ENCODE measurements at places on chromosomes 16 and 17.
A peak's percentile ranks its signal among the peaks of the same experiment; 100 is the strongest.

GRCh38 chr16:81263470-81264220, 25.2 kb downstream of the BCO1 start:
- no peak for DNase-seq

- DNase-seq = no peak
These were observed 11.9 kb downstream of the SEC14L5 start for GRCh38 chr16:4970010-4970409.

GRCh38 chr16:48011878-48012658, 143.7 kb downstream of the ABCC12 start:
- no peak for DNase-seq

DNA sequence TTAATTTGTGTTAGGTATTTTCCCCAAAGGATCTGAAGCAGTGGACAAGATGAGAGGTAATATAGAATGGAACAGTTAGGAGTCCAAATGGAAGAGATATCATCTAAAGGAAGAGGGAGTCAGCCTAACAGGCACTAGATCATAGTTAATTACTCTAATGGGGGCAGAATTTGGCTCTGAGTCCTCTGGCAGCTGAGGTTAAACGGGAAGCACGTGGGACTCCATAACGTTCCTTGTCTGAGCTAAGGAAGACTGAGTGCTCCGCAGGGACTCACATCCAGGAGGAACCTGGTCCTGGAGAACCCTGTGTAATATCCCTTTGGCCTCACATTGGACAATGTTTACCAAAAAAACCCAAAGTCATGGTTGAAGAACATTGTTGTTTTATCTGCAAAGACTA, 46.6 kb upstream of the TEX2 start:
- no peak for DNase-seq

GRCh38 chr17:50047488-50048126, 8.3 kb upstream of the ITGA3 start:
- DNase-seq = no peak

GRCh38 chr16:11091021-11091785, 146.8 kb downstream of the CLEC16A start:
- DNase-seq = no peak

DNA sequence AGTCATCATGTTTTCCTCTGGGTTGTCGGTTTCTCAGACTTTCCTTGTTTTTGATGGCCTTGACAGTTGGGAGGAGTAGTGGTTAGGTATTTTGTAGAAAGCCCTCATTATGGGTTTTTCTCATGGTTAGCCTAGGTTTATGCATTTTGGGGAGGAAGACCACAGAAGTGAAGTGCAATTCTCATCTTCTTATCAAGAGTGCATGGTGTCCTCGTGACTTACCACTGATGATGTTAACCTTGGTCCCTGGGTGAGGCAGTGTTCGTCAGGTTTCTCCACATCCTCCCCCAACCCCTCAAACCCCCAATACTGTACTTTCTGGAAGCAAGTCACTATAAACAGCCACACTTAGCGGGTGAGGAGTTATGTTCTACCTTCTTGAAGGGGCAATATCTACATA, 42.3 kb downstream of the BPTF start:
- no peak for DNase-seq

- DNase-seq = no peak
These were observed 184.1 kb upstream of the ZFHX3 start for GRCh38 chr16:73231944-73232554.

- DNase-seq = no peak
These were observed 3.3 kb downstream of the DUS1L start for GRCh38 chr17:82062076-82062983.

GRCh38 chr17:53792451-53792850, 30.3 kb upstream of the KIF2B start:
- no peak for DNase-seq

DNA sequence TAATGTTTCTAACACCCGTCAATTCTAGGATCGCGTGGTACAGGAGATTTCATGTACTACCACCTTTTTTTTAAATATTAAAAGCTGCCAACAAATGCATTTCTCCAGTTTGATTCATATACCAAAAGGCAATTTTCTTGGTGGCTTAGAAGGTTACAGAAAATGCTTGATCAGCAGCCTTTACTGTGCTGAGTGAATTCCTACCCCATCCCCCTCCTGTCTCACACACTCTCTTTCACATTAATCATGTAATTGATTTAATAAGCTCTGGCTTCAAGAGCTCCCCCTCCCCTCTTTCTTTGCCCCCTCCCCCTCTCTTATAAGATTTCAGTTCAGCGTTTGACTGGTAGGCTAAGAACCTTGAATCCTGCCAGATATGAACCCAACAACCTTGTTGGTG, 110.5 kb downstream of the RBFOX1 start:
- no peak for DNase-seq

GRCh38 chr16:66416136-66416535, 11.0 kb upstream of the BEAN1 start:
- no peak for DNase-seq

DNA sequence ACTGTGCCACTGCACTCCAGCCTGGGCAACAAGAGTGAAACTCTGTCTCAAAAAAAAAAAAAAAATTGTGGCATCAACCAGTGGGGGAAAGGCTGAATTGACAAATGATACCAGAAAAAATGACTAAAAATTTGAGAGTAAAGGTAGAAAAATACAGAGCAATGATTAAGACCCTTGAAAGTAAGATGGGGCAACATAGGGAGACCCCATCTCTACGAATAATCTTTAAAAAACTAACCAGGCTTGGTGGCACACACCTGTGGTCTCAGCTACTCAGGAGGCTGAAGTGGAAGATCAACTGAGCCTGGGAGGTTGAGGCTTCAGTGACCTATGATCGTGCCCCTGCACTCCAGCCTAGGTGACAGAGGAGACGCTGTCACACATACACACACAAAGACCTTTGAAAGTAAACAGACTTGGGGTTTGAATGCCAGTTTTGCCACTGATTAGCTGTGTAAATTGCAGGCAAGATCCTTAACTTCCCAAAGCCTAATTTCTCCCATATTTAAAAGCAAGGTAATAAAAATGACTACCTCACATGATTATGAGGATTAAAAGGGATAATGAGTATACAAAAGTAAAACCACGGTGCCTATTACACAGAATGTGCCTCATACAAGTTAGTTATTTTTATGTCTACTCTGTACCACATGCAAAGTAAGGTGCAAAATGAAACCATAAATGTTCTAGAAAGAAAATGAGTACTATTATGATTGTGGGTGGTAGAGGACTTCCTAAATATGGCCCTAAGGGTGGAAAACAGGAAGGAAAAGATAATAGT, 21.7 kb upstream of the PAFAH1B1 start:
- DNase-seq = no peak

GRCh38 chr16:15887283-15887682, 1.1 kb downstream of the CEP20 start:
- DNase-seq = no peak

GRCh38 chr17:29155227-29155965, 24.8 kb downstream of the MYO18A start:
- peak; percentile 73 for DNase-seq

GRCh38 chr17:14321980-14322776, 21.3 kb downstream of the HS3ST3B1 start:
- DNase-seq = no peak

- no peak for DNase-seq
These were observed 6.2 kb downstream of the ENGASE start for GRCh38 chr17:79080761-79081290.

DNA sequence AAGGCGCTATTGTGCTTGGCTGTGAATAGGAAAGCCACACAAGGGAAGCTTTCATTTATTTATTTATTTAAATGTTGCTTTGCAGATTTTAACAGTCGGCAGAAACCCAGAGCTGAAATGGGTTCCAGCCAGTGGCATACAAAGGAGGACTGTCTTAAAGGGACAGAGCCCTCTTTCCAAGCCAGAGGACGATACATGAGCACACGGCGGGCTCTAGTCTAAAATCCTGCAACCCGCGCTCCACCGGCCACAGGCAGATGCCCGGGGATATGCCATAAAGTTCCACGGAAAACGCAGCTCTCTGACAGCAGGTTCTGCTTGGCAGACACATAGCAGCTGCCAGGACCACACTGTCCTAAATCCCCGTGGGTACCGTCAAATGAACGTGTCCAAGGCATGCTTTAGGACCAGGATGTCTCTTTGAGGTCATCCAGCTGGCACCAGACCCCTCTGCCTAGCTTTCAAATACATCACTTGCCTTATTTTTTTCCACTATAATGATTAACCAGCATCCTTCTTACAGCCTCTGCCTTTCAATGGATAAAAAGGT, 64.6 kb downstream of the CYTH1 start:
- DNase-seq = no peak

GRCh38 chr17:81831563-81831956, 1.5 kb downstream of the MCRIP1 start:
- DNase-seq = peak; percentile 29

GRCh38 chr17:77472468-77473310, 331.9 kb downstream of the SEC14L1 start:
- DNase-seq = peak; percentile 37

DNA sequence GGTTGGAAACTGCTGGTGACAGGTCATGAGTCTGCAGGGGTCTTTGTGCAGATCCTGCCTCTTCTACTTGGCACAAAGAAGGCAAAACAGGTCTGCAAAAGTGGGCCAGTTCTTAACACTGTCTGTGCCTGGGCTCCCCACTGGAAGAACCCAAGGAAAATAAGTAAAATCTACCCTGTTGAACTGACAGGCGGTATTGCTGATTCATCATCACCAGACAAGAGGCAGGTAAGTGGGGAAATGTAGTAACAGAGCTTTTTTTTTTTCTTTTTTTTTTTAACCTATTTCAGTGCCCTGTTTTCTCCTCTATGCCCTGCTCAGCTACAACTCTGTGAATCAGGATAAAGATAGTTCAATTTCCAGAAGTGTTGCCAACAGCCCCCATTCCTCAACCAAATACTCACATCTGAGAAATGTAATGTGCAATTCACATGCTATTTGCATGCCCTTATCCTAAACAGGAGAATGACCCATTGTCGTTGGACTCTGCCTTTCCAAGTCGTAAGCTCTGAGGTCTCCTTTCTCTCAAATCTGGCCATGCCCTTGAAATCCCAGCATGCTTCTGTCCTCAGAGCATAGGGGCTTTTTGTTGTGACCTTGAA, 237.0 kb downstream of the SOX9 start:
- no peak for DNase-seq

DNA sequence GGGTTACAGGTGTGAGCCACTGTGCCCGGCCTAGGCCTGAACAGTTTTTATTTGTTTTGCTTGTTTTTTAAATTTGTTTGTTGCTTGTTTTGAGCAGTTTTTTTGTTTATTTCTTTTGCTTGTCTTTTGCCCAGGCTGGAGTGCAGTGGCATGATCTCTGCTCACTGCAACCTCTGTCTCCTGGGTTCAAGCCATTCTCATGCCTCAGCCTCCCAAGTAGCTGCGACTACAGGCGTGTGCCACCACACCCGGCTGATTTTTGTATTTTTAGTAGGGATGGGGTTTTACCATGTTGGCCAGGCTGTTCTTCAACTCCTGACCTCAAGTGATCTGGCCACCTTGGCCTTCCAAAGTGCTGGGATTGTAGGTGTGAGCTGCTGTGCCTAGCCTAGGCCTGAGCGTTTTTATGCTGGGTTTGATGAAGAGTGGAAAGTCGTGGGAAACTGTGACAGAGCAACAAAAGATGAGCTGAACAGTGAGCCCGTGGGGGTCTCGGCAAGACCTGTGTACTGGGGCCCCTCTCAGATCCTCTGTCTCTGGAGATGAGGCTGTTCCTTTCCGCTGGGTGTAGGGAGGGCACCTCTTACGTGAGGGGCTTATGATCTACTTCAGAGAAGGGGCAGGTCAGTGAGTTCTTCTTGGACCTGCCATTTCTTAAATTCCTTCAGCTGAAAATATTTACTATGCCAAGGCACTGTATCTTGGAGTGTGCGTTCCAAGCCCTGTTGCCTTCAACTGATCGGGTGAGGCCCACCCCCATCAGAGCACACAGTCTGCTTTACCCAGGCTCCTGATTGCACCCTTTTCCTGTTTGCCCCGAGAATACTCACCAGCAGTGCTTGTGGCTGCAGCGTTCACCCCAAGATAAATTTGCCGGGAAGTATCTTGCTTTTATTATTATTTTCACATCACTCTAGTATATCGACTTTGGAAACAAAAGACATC, 322.1 kb downstream of the SEC14L1 start:
- DNase-seq = no peak

DNA sequence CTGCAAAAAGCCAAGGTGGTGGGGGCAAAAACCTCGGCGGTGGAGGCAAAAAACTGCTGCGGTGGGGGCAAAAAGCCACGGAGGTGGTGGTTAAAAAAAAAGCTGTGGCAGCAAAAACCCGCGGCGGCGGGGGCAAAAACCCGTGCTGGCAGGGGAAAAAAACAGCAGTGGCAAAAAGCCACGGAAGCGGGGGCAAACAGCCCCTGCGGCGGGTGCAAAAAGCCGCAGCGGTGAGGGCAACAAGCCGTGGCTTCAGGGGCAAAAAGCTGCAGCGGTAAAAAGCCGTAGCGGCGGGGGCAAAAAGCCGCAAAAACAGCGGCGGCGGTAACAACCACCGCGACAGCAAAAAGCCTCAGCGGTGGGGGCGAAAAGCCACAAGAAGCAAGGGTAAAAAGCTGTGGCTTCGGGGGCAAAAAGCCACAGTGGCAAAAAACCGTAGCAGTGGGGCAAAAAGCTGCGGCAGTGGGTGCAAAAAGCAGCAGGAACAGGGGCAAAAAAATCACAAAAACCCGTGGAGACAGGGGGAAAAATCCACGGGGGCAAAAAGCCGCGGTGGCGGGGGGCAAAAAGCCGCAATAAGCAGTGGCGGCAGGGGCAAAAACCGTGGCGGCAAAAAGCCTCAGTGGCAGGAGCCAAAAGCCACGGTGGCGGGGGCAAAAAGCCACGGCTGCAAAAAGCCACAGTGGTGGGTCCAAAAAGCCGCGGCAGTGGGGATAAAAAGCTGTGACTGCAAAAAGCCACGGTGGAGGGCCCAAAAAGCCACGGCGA, 193.7 kb downstream of the SHCBP1 start:
- no peak for DNase-seq

DNA sequence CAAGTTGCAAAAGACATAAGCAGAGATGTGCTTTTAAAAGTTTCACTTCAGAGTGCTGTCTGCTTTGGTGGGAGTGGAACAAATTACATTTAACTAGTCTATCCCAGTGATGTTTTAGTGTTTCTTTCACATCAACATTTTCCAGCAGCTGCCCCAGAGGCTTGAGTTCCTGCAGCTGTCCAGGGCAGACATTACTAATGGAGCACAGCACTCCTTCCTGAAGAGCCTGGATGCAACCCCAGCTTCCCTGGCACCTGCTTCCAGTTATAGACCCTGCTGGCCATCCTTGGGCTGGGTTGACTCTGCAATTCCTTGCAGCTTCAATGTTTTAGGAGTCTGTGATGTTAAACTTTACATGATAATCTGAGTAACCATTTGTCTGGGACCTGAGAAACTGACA, 61.4 kb upstream of the PIRT start:
- no peak for DNase-seq

- peak; percentile 87 for DNase-seq
These were observed 5.0 kb upstream of the SPATA20 start for GRCh38 chr17:50541716-50542688.
